AML-193 (cell line): ENCODE measurements at places on chromosomes 3 and 15.

GRCh38 chr15:73996939-73997338, 2.4 kb downstream of the PML start:
- DNase-seq: peak; percentile 80

DNA sequence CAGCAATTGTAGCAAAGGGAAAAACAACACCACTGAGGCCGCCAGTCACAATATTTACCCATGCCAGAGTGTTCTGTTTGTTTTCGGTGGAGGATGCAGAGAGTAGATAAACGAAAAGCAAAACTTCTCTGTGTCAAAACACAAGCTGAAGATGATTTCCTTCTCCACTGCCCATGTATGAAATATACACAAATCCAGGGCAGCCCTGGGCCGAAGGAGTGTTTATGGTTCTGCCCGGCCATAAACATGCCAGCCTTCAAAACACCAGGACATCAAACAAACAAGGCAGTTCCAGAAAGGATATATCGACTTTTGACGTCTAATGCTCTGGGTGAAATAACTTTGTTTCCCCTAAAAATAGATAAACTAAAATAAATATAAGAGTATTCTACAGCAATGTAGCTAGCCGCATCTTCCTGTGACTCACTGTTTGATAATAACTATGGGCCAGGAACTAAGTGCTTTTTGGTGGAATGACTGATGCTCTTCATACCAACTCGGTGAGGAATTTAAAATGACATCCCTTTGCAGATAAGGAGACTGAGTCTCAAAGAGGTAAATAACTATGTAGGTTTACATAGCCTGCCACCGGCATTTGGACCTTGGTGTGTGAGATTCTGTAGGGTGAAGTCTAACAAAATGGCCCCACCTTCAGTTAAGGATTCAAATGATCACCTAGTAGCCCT, 82.8 kb downstream of the MAGI1 start:
- DNase-seq: no peak

GRCh38 chr3:38054499-38055001, 15.5 kb downstream of the DLEC1 start:
- DNase-seq: no peak

DNA sequence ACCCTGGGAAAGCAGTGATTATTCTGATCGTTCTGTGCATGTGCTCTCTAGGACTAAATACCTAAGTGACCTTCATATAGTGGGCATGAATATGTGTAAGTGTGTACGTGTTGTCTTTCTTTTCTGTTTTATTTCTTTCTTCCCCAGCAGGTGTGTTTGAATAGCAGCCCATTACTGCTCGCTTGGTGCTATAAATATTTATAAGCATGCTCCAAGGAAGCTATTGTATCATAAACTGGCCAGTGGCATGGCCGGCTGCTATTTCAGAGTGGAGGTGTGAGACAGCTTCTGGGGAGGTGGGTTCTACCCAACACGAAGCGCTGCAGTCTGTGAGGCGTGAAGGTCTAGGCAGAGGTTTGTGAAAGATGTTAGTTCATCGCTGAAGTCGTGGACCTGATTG, 641.8 kb downstream of the NTRK3 start:
- DNase-seq: no peak

- DNase-seq: no peak
Measured at GRCh38 chr15:22229990-22230819, 149.9 kb downstream of the OR4M2 start.

DNA sequence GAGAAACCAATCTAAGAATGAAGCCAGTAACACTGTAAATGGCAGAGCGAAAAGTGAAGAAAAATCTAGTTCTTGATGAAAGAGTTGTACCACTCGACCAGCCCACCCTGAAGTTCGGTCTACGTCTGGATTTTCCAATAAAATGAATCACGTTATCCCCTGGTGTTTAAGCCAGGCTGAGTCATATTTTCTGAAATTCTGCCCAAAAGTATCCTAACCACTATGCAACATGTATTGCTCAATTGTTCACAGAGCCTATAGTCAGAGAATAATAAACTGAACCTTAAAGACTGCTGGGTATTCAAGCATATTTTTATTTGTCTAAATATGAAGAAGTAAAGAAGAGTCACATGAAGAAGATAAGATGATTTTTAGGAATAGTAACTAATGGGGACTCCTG, 245.7 kb downstream of the FGF12 start:
- no peak for DNase-seq

GRCh38 chr3:40663280-40663679, 138.5 kb downstream of the ZNF621 start:
- DNase-seq: no peak

DNA sequence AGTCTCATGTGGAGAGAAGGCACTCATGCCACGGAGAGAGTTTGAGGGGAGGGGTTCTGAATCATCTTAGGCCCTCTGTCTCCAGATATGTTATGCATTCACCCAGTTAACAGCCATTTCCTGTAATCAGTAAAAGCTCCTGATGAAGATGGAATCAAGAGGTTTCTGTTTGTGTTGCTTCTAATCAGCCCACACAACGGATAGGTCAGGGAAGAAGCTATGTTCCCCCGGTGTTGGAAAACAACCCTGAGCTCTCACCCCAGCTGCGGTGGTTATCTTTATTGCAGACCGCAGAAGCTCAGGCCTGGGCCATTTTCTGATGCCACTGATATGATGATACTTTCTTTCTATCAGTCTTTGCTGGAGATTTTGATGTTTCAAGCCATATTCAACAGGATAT, 338.5 kb upstream of the ONECUT1 start:
- DNase-seq: no peak

GRCh38 chr15:93206893-93207292, 117.9 kb upstream of the RGMA start:
- no peak for DNase-seq

GRCh38 chr15:100769975-100770340, 109.7 kb upstream of the ALDH1A3 start:
- no peak for DNase-seq

GRCh38 chr15:49040151-49040550, 6.1 kb downstream of the SECISBP2L start:
- no peak for DNase-seq

- no peak for DNase-seq
Measured at GRCh38 chr15:69926721-69927120, 171.0 kb downstream of the TLE3 start.

DNA sequence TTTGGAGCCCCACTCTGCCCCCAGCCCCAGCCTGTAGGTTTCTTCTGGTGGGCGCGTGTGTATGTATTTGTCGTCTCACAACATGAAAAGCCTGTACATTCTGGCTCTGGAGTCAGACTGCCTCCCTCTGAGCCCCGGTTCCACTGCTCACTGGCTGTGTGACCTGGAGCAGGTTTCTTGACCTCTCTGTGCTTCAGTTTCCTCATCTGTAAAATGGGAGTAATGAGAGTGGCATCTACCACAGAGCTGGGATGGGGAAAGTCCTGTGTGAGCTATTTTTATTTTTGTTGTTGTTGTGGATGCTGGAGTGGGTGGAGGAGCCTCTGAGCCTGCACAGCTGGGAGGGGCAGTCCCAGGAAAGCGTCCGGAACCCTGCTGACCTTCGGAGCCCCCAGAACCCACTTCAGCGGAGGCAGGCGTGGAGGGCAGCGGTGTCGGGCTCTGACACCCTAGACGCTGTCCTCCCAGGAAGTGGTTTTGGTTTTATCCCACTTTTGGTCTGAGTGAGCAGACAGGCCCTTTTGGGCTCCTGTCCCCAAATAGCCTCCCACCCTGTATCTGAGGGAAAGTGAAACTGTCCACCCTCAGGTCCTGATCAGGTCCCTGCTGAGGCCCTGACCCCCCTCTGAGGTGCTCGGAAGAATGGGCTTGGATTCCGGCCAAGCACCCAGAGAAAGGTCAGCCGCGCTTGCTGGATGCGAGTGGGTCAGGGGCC, 103.5 kb downstream of the CHSY1 start:
- no peak for DNase-seq

DNA sequence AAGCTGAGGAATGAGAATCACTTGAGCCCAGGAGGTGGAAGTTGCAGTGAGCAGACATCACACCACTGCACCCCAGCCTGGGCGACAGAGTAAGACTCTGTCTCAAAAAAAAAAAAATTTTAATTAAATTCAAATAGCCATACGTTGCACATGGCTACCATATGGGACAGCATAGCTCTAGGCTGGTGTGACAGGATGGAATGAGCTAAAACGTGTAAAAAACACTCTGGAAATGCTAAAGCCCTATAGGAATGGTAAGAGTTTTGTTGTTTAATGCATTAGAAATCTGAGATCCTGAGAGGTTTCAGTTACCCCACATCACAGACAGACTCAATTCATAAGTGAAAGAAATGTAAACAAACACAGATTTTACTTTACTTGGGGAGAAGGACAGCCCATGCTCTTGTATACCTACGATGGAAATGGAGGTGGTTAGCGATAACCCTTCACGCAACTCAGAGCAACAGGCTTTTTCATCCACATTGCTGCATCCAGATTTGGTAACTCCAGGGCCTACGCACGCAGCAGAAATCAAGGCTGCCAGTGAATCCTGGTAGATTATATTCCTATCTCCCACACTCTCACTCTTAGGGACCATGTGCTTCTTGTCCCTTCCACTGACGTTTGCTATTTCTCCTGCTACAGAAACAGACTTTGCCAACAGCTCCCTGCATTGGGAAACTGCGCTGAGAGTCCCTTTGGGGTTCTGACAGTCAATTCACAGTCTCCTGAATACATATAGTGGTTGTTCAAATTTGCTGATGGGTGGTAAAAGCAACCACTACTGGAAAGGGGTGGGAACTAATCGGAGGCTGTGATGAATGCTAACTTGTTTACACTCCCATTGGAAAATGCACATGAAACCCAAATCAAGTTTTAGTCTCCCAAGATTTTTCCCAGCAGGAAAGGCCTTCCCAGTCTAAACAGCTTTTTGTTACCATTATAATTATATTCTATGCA, 3.1 kb downstream of the SH3BP5 start:
- no peak for DNase-seq

GRCh38 chr15:98671060-98672008, 23.0 kb downstream of the IGF1R start:
- DNase-seq: no peak

- DNase-seq: no peak
Measured at GRCh38 chr3:126955004-126955790, 27.7 kb upstream of the PLXNA1 start.

GRCh38 chr3:108407886-108408285, 102.5 kb downstream of the MYH15 start:
- peak; percentile 38 for DNase-seq

- no peak for DNase-seq
Measured at GRCh38 chr3:81395739-81396513, 365.5 kb downstream of the GBE1 start.

DNA sequence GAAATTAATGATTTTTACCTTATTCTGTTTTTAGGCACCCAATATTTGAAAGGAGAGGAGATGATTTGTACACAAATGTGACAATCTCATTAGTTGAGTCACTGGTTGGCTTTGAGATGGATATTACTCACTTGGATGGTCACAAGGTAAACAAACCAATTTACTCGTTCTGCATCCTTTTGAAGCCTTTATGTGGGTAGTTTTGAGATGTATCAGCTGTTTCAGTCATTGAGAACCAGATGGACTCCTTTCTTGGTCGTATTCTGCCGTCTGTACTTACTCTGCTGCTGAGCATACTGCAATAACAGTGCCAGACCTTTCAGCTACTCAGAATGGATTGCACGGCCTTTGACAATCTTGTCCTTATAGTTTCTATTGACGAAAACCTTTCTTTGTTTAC, 13.3 kb downstream of the DNAJB11 start:
- no peak for DNase-seq

- peak; percentile 96 for DNase-seq
Measured at GRCh38 chr3:187741403-187742350, 3.6 kb downstream of the BCL6 start.

- no peak for DNase-seq
Measured at GRCh38 chr3:159896543-159896942, 92.1 kb upstream of the IL12A start.

- DNase-seq: no peak
Measured at GRCh38 chr3:19446138-19446537, 297.8 kb downstream of the KCNH8 start.

- no peak for DNase-seq
Measured at GRCh38 chr3:140395134-140396075, 282.5 kb upstream of the TRIM42 start.

GRCh38 chr3:16058521-16058920, 116.0 kb upstream of the GALNT15 start:
- DNase-seq: no peak

GRCh38 chr15:101043911-101044624, 124.9 kb downstream of the LRRK1 start:
- DNase-seq: no peak

DNA sequence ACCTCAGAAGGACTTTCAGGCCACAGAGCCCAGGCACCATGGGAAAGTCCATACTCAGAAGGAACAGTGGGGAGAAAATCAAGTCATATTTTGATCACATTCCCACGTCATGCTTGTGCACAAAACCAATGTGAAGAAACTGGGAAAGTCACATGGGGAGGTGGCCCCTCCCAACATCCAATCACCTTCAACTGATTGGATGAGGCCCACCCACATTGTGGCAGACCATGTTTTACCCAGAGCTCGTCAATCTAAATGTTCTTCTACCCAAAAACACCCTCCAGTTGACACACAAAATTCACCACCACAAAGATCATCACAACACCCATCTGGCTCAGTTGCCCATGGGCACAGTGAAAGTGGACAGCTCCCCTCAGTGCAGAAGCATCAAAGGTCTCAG, 248.2 kb upstream of the IGF1R start:
- DNase-seq: no peak

- DNase-seq: no peak
Measured at GRCh38 chr3:66140106-66140505, 80.7 kb upstream of the SLC25A26 start.

DNA sequence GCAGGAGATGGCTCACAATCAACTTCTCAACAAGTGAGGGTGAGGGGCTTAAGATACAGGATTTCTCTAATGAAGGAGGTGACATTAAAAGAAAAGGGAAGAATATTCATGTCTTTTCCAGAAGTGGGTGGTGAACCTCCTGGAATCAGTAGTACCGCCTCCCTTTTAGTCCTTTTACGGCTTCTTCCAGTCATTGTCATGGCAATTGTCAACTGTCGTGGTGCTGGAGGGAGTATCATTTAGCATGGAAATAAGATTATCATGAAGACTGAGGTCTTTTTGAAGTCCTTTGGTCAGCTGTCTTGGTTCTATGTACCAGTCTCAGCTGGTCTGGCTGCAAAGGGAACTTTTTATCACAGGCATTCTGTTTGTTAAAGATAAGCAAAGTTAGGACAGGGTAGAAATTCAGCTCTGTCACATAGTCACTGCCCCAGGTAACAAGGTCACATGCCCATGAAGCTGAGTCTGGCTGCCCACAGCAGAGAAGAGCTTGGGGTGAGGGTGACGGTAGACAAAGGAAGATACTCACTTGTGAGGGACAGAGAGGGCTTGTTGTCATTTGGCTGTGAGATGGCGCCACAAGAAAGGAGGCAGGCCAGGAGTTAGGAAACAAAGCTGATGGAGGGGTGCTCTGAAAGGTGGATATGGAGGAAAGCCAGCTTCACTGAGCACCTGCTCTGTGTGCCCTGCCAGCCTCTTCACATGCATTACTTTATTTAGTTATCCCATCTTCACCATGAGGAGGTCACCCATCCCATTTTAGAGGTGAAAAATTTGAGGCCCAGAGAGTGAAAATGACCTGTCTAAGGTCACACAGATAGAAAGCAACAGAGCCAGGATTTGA, 228.2 kb upstream of the TRIM42 start:
- no peak for DNase-seq

- DNase-seq: peak; percentile 73
Measured at GRCh38 chr3:183253528-183254486, 754 bp downstream of the B3GNT5 start.

GRCh38 chr3:102457644-102458043, 22.8 kb downstream of the ZPLD1 start:
- DNase-seq: no peak
